ENCODE measurements at places on chromosomes 4 and X. TPM values are rescaled to one million over a fixed set of nuclear protein-coding genes. Genes with fewer than 3 reads are reported as not detected.

DNA sequence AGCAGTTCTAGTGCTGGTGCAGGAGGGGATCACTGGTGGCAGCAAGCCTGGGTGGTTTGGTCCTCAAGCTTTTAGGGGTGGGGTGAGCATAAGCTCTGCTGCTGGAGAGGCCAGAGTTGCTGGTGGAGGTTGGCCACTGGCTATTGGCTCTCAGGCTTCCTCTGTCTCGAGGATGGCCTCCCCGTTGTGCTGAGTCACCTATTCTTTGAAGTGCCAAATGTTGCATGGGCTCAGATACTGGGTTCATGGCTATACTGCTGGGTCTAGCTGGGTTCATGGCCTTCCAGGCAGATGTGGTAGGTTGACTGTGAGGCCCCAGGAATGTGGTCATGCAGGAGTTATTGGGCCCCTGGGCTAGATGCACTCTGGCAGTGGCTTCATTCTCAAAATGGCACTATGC, 466.3 kb downstream of the NAF1 start:
- no peaks in the 10 kb centered on the region for H3K4me1 ChIP-seq
- no peak overlapping the region for H3K4me3 ChIP-seq
- H3K36me3 ChIP-seq, result no peaks in the 10 kb centered on the region
- H3K27me3 ChIP-seq, result no peaks in the 10 kb centered on the region
- DNase-seq, result no peak

GRCh38 chrX:129726307-129727111, 12.3 kb upstream of the XPNPEP2 start:
- H3K27ac ChIP-seq, result no peak overlapping the region
- peak; percentile 76 for DNase-seq
- no peaks in the 10 kb centered on the region for H3K27me3 ChIP-seq
- peaks cover 43% of the 10 kb centered on the region for H3K4me1 ChIP-seq
- no peaks in the 10 kb centered on the region for H3K36me3 ChIP-seq

GRCh38 chrX:7083468-7084396, 63.8 kb upstream of the STS start:
- H3K4me3 ChIP-seq, result no peak overlapping the region
- H3K36me3 ChIP-seq, result no peaks in the 10 kb centered on the region
- H3K4me1 ChIP-seq, result peaks cover 13% of the 10 kb centered on the region
- no peaks in the 10 kb centered on the region for H3K27me3 ChIP-seq
- H3K27ac ChIP-seq, result peak overlapping the region; percentile 61
- DNase-seq, result peak; percentile 71

- H3K4me3 ChIP-seq, result no peak overlapping the region
- H3K27me3 ChIP-seq, result no peaks in the 10 kb centered on the region
- no peaks in the 10 kb centered on the region for H3K36me3 ChIP-seq
- H3K27ac ChIP-seq, result no peak overlapping the region
- DNase-seq, result no peak
- no peaks in the 10 kb centered on the region for H3K4me1 ChIP-seq
Measured at GRCh38 chrX:32987142-32987541, 224.2 kb downstream of the DMD start.

DNA sequence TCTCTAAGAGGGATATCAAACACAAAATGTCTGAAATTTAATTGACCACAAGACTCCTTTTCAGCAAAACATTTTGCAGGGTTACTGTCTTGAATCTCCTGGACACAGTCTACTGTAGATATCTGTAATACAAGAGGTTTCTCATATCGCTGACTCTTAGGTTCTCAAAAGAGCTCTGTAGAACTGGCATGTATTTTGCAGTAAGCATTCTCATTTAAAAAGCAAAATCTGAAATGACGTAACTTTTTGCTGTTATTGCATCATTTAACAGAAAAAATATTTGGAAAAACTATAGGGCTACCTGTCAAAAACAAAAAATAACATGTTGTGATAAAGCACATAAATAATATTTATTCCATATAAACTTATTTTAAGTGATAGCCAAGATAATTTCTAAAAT, 114.2 kb downstream of the CDS1 start:
- no peak overlapping the region for H3K4me3 ChIP-seq
- peaks cover 11% of the 10 kb centered on the region for H3K36me3 ChIP-seq
- peaks cover 9% of the 10 kb centered on the region for H3K4me1 ChIP-seq
- no peak overlapping the region for H3K27ac ChIP-seq
- no peaks in the 10 kb centered on the region for H3K27me3 ChIP-seq

DNA sequence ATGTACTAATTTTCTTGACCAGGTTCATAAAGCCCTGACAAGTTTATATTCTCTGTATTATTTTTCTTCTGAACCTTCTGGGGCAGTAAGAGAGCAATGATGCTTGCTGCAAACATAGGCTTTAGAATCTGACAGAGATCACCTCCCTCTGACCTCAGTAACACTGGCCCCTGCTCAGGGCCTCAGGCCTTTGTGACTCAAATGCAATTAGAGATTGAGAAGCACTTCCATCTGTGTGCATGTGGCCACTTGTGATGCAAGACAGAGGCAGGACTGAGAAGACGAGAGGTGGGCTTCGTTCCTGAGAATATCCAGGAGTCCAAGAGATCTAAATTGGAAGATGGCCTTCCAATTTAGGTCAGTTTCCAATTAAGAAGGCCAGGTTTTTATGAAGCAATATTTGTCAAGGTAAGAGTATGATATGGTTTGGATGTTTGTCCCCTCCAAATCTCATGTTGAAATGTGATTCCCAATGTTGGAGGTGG, 82.8 kb upstream of the VEGFC start:
- H3K27me3 ChIP-seq, result no peaks in the 10 kb centered on the region
- no peaks in the 10 kb centered on the region for H3K4me1 ChIP-seq
- H3K4me3 ChIP-seq, result no peak overlapping the region
- no peak for DNase-seq
- H3K36me3 ChIP-seq, result no peaks in the 10 kb centered on the region

DNA sequence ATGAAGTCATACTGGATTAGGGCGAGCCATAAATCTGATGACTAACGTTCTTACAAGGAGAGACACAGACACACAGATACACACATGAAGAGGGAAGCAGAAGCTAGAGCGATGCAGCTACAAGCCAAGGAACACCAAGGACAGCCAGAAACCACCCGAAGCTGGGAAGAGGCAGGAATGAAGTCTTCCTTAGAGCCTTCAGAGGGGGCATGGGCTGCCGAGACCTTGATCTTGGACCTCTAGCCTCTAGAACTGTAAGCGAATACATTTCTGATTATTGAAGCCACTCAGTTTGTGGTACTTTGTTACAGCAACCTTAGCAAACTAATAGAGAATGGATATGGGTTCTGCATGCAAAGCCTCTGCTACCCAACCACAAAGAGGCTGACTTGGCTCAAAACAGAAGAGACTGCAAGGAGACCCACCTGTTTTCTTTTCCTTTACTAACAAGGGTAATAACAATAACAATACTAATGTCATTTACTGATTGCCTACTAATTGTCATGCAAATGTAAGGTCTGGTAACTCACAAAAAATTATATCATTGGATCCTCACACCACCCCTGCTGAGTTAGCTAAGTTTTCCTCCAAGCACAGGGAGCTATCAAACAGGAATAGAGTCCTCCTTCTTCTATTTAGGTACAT, 10.1 kb upstream of the LDB2 start:
- peaks cover 9% of the 10 kb centered on the region for H3K4me1 ChIP-seq
- H3K27ac ChIP-seq, result no peak overlapping the region
- no peak for DNase-seq
- no peak overlapping the region for H3K4me3 ChIP-seq

DNA sequence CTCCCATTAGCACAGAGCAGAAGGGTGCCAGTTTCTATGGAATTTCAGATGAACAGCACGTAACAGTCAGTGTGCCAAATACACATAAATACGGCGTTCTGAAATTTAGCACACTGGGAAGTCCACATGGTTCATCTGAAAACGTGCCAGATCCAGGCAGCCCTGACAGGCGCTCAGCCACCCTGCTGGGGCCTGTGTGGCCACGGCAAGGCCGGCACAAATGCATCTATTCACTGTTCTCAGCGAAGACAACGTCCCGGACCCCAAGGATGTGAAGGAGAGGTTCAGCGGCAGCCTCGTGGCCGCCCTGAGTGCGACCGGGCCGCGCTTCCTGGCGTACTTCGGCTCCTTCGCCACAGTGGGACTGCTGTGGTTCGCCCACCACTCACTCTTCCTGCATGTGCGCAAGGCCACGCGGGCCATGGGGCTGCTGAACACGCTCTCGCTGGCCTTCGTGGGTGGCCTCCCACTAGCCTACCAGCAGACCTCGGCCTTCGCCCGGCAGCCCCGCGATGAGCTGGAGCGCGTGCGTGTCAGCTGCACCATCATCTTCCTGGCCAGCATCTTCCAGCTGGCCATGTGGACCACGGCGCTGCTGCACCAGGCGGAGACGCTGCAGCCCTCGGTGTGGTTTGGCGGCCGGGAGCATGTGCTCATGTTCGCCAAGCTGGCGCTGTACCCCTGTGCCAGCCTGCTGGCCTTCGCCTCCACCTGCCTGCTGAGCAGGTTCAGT, 15.6 kb downstream of the DGKQ start:
- H3K4me3 ChIP-seq, result no peak overlapping the region
- H3K27me3 ChIP-seq, result no peaks in the 10 kb centered on the region
- no peaks in the 10 kb centered on the region for H3K36me3 ChIP-seq

DNA sequence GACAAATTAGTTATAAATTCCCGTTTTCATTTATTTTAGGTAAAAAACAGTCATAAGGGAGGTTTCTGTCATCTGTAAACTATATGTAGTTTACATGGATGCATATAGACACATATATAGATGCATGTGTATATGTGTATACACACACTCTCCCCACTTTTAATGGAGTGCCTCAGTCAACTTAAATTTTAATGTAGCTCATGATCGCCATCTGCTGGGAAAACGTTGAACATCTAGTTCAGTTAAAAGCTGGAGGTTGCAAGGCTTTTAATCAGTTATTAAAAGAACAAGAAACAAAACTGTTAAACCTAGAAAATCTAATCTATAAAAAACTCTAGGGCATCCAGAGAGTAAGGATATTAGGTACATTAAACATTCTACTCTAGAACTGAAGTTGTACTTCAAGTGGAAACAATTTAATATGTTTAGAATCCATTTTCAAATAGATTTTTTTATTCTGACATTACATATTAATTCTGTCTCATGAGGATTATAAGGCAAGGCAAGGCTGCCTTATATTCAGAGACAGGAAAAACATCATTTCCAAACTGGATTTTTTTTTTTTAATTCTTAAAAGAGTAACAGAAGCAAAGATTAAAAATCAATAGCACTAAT, 122.6 kb downstream of the SHISA3 start:
- H3K4me1 ChIP-seq, result no peaks in the 10 kb centered on the region
- H3K4me3 ChIP-seq, result no peak overlapping the region
- peaks cover 7% of the 10 kb centered on the region for H3K27me3 ChIP-seq
- H3K27ac ChIP-seq, result no peak overlapping the region
- no peaks in the 10 kb centered on the region for H3K36me3 ChIP-seq
- DNase-seq, result peak; percentile 74

GRCh38 chr4:3108211-3108610, 33.7 kb downstream of the HTT start:
- H3K36me3 ChIP-seq, result peaks cover 4% of the 10 kb centered on the region
- H3K4me3 ChIP-seq, result no peak overlapping the region
- no peaks in the 10 kb centered on the region for H3K27me3 ChIP-seq
- peaks cover 54% of the 10 kb centered on the region for H3K4me1 ChIP-seq

DNA sequence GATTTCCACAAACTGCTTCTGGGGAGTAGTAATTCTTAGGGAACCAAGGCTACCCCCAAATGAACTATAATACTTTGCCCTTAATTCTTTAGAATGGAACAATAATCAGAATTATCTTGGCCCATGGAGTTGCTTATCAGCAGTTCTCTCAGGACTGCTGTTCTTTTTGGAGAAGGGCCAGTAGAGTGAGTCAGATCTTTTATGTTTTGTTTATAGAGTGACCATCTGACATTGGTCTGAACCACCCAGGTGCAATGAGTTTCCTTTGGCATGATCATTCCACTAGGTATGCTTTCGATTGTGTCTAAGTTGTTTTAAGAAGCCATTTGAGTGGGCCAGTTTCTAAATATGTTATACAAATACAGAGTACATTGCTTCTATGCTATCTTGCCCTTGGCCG, 31.8 kb downstream of the PRRG1 start:
- DNase-seq, result peak; percentile 91
- no peaks in the 10 kb centered on the region for H3K27me3 ChIP-seq
- no peak overlapping the region for H3K4me3 ChIP-seq
- H3K27ac ChIP-seq, result peak overlapping the region; percentile 53
- H3K36me3 ChIP-seq, result no peaks in the 10 kb centered on the region

DNA sequence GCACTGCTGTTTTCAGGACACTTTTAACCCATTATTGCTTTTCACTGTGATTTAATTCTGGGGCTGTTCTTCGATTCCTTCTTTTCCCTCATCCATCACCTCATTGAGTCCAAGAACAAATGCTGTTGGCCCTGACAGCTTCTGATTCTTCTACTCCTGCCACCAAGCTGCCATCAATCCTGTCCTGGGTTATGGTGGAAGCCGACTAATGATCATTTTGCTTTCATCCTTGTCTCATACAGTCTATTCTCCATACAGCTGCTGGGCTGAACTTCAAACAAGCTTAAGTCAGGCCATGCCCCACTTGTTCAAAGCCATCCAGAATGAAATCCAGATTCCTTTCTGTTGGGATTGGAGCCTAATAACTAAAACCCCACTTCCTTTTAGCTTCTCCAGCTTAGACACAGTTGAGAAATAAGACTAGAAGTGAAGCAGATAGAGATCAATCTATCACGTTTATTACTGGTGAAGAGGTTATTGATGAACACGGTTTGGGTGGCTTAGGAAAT, 161.9 kb downstream of the STK32B start:
- no peak overlapping the region for H3K4me3 ChIP-seq
- no peaks in the 10 kb centered on the region for H3K36me3 ChIP-seq

- H3K27ac ChIP-seq, result no peak overlapping the region
- no peak for DNase-seq
- no peak overlapping the region for H3K4me3 ChIP-seq
- no peaks in the 10 kb centered on the region for H3K4me1 ChIP-seq
Measured at GRCh38 chr4:147789596-147789995, 57.7 kb downstream of the ARHGAP10 start.

GRCh38 chr4:80255329-80256095, 11.0 kb upstream of the FGF5 start:
- H3K4me1 ChIP-seq, result peaks cover 5% of the 10 kb centered on the region
- no peak overlapping the region for H3K4me3 ChIP-seq
- peaks cover 13% of the 10 kb centered on the region for H3K27me3 ChIP-seq
- DNase-seq, result no peak
- H3K36me3 ChIP-seq, result no peaks in the 10 kb centered on the region
- no peak overlapping the region for H3K27ac ChIP-seq

ADH7 gene
- not detected for total RNA-seq

PGRMC2 gene
- 58.1 TPM for total RNA-seq

CPLX1 gene
- total RNA-seq, result 1.3 TPM

LPAR4 gene
- total RNA-seq, result 0.49 TPM

All from endothelial cell of umbilical vein (primary cell).